Pancreas (tissue), 10 donors: ENCODE measurements at places on chromosomes 4 and X.

DNA sequence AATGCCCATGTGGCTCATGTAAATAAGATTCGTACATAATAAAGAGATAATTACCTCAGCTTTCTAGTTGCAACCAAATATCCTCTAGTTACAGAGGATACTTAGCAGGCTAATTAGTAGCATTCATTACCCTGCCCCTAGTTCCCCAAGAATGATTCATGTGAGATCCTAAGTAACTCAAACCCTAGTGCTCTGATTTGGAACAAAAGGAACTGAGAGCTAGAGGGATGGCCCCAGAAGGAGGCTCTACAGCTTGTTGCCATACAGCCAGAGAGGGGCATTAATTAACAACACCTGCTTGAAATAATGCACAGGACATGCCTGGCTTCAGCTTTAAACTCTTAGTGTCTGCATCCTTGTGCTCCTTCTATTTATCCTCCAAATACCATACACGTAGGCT lies 32.6 kb upstream of the CBR4 start:
- H3K4me3 ChIP-seq = no peak overlapping the region
- H3K27ac ChIP-seq = no peak overlapping the region
- H3K4me1 ChIP-seq = peaks cover 5% of the 10 kb centered on the region
- H3K36me3 ChIP-seq = no peaks in the 10 kb centered on the region
- DNase-seq = no peak

GRCh38 chr4:174211622-174212044 lies 71.8 kb downstream of the FBXO8 start:
- H3K4me1 ChIP-seq = no peaks in the 10 kb centered on the region
- H3K36me3 ChIP-seq = no peaks in the 10 kb centered on the region
- no peak for DNase-seq
- no peak overlapping the region for H3K4me3 ChIP-seq
- H3K27ac ChIP-seq = no peak overlapping the region

DNA sequence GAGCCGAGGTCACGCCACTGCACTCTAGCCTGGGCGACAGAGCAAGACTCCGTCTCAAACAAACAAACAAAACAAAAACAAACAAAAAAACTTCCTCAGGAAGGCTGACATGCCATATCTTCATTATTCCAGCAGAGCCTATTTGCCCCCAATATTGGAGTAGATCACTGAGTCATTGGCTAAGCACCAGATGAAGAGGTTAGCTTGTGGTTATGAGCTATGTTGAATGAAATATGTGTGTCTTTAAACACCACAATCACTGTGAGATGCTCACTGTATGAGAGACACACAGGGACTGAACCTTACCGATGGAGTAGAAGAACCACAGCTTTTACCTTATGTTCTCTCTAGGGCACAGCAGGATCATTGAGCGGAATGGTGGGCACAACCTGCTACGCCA lies 122.1 kb upstream of the EOLA2 start:
- no peak overlapping the region for H3K4me3 ChIP-seq
- H3K4me1 ChIP-seq = no peaks in the 10 kb centered on the region
- no peak for DNase-seq
- no peak overlapping the region for H3K27ac ChIP-seq
- no peaks in the 10 kb centered on the region for H3K27me3 ChIP-seq

DNA sequence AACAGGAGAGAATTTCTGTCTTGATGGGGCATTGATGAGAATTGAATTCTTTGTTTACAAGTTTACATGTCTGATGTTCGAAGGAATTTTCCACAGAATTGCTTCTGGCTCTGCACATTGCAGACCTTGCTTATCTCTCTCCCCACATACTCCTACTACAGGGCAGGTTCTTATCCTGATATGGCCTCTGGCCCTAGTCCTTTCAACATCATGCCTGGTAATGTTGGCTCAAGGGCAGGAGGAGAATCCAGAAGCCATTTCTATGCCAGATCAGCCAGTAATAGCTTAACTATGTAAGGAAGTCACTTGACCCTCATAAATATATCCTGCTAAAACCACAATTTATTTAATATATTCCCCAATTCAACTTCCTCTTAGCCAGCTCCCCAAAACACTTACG lies 24.3 kb upstream of the TSPAN5 start:
- H3K27ac ChIP-seq = no peak overlapping the region
- DNase-seq = no peak
- H3K4me3 ChIP-seq = no peak overlapping the region
- H3K27me3 ChIP-seq = no peaks in the 10 kb centered on the region
- H3K36me3 ChIP-seq = no peaks in the 10 kb centered on the region

GRCh38 chr4:163949976-163950601 lies 455.6 kb downstream of the TMA16 start:
- H3K36me3 ChIP-seq = no peaks in the 10 kb centered on the region
- no peak for DNase-seq
- H3K4me3 ChIP-seq = no peak overlapping the region
- H3K4me1 ChIP-seq = no peaks in the 10 kb centered on the region
- no peaks in the 10 kb centered on the region for H3K27me3 ChIP-seq
- H3K27ac ChIP-seq = no peak overlapping the region

DNA sequence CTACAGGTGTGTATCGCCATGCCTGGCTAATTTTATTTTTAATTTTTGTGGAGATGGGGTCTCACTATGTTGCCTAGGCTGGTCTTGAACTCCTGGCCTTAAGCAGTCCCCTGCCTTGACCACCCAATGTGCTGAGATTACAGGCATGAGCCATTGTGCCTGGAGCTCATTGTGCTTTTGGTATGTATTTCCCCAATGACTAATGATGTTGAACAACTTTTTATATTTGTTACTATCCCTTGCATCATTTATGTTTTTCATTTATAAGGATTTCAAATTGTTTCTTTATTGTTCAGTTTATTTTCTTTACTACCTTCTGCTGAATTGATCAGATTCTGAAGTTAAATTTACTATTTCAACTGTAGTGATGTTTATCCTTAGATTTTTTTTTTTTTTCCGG lies 199.7 kb downstream of the CEP135 start:
- H3K36me3 ChIP-seq = no peaks in the 10 kb centered on the region
- H3K27me3 ChIP-seq = no peaks in the 10 kb centered on the region
- H3K27ac ChIP-seq = no peak overlapping the region

DNA sequence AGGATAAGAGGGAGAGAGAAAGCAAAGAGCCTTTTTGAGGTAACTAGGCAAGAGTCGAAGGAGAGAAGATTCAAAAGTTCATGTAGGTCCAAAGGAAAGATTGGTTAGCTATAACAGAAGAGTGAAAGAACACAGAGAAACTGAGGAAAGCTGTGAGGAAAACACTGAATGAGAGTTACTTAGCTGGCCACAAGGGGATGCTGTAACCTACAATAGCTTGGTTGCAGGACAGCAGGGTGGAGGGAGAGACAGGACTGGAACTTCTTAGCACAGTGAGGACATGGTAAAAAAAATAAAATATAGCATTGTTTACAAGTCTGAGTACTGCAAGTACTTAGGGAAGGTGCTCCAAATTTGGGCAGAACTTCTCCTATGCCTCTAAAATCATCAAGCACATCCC lies 48.3 kb downstream of the RAI2 start:
- no peaks in the 10 kb centered on the region for H3K4me1 ChIP-seq
- DNase-seq = no peak
- H3K27ac ChIP-seq = no peak overlapping the region
- H3K36me3 ChIP-seq = no peaks in the 10 kb centered on the region
- H3K4me3 ChIP-seq = no peak overlapping the region

- no peak overlapping the region for H3K27ac ChIP-seq
- H3K27me3 ChIP-seq = no peaks in the 10 kb centered on the region
- H3K4me3 ChIP-seq = no peak overlapping the region
- no peak for DNase-seq
Measured at GRCh38 chrX:150163956-150164726, 199.0 kb upstream of the MAMLD1 start.

- no peak for DNase-seq
- no peak overlapping the region for H3K4me3 ChIP-seq
- no peak overlapping the region for H3K27ac ChIP-seq
- no peaks in the 10 kb centered on the region for H3K36me3 ChIP-seq
Measured at GRCh38 chrX:123807835-123808416, 51.9 kb upstream of the XIAP start.

- no peaks in the 10 kb centered on the region for H3K27me3 ChIP-seq
- no peaks in the 10 kb centered on the region for H3K4me1 ChIP-seq
- peak; percentile 64 for DNase-seq
- H3K4me3 ChIP-seq = peak overlapping the region; percentile 81
- peak overlapping the region; percentile 97 for H3K27ac ChIP-seq
Measured at GRCh38 chr4:128812442-128813235, 3.1 kb downstream of the JADE1 start.

GRCh38 chr4:173504181-173504503 lies 25.9 kb downstream of the HAND2 start:
- H3K27ac ChIP-seq = no peak overlapping the region
- H3K27me3 ChIP-seq = no peaks in the 10 kb centered on the region
- H3K36me3 ChIP-seq = no peaks in the 10 kb centered on the region
- no peak for DNase-seq
- H3K4me1 ChIP-seq = no peaks in the 10 kb centered on the region
- H3K4me3 ChIP-seq = no peak overlapping the region

DNA sequence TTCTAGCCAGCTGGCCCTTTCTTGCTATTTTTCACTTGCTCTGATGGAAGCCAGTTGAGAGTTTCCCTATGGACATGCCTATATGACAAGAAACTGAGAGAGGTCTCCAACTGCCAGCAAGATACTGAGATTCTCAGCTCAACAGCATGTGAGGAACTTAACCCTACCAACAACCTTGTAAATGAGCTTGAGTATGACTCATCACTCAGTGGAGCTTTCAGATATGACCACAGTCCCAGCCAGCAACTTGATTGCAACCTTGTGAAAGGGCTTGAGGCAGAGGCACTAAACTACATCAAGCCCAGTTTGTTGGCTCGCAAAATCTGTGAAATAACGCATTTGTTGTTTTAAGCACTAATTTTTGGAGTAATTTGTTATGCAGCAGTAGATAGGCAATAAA lies 175.8 kb downstream of the COMMD8 start:
- DNase-seq = no peak
- H3K27ac ChIP-seq = no peak overlapping the region
- H3K4me1 ChIP-seq = no peaks in the 10 kb centered on the region
- H3K4me3 ChIP-seq = no peak overlapping the region
- no peaks in the 10 kb centered on the region for H3K36me3 ChIP-seq

DNA sequence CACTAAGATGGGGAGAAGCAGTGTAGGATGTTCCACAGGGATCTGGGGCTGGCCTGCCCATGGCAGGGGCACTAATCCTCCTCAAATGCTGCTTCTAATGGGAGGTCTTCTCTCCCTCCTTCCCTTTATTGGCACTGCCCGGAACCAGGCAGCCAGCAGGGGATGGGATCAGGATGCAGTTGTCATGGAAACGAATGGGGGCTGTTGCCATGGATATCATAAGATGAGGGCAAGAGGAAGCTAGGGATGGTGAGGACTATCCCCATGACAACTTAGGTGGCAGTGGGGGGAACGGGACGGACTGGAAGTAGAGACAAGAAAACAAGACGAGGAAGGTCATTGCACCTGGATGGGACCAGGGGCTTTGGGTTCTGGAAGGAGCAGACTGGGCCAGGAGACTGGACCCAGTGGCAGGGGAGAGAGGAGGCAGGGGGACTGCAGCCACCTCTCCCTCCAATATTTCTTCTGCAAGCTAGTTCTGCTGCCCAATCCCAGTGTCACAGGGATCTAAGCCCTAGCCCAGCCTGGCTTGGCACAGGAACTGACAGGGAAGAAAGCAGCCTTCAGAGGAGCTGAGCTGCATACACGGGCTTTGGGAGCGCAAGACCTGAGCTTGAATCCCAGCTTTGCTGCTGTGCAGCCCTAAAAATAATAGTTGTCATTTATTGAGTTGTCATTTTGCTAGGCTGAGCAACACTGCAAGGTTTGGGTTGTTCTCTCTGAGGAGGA lies 19.0 kb downstream of the IQSEC2 start:
- H3K4me3 ChIP-seq = no peak overlapping the region
- H3K27me3 ChIP-seq = no peaks in the 10 kb centered on the region
- DNase-seq = no peak
- no peak overlapping the region for H3K27ac ChIP-seq
- H3K36me3 ChIP-seq = no peaks in the 10 kb centered on the region
- no peaks in the 10 kb centered on the region for H3K4me1 ChIP-seq

GRCh38 chr4:95417531-95417930 lies 131.2 kb downstream of the UNC5C start:
- H3K4me3 ChIP-seq = no peak overlapping the region
- H3K4me1 ChIP-seq = no peaks in the 10 kb centered on the region
- no peak overlapping the region for H3K27ac ChIP-seq
- H3K27me3 ChIP-seq = no peaks in the 10 kb centered on the region

DNA sequence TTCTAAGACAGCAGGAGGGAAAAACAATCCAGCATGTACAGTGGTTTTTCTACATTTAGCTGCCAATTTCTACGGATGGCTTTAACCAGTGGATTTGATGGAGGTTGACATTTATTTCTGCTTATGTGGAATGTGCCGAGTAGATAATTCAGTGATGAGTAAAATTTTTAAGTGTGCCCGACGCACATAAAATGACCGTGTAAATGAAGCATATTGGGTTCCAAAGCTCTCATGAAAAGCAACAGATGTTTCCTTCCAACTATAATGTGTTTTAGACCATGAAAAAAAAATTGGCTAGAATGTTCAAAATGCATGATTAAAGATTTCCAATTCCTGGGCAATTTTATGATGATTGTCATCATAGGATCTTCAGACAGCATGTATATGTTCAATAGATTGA lies 14.1 kb downstream of the INPP4B start:
- no peak overlapping the region for H3K4me3 ChIP-seq
- no peaks in the 10 kb centered on the region for H3K27me3 ChIP-seq
- no peaks in the 10 kb centered on the region for H3K4me1 ChIP-seq
- H3K27ac ChIP-seq = no peak overlapping the region
- H3K36me3 ChIP-seq = no peaks in the 10 kb centered on the region
- DNase-seq = no peak

DNA sequence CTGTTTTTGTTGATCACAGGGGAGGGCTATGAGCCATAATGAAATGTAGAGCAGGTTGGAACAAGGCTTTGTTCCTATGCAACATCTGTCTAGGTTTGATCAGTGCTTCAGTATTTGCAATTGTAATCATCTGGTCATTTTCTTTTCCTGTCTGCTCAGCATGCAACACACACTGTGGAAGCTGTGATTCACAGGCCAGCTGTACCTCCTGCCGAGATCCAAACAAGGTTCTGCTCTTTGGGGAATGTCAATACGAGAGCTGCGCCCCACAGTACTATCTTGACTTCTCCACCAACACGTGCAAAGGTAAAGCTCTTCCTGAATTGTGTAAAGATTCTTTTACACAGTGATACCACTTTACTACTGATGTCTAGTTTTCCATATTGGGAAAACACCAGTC lies 181.9 kb upstream of the ANXA3 start:
- no peaks in the 10 kb centered on the region for H3K36me3 ChIP-seq
- DNase-seq = no peak
- no peaks in the 10 kb centered on the region for H3K27me3 ChIP-seq
- H3K27ac ChIP-seq = peak overlapping the region; percentile 12
- no peak overlapping the region for H3K4me3 ChIP-seq

DNA sequence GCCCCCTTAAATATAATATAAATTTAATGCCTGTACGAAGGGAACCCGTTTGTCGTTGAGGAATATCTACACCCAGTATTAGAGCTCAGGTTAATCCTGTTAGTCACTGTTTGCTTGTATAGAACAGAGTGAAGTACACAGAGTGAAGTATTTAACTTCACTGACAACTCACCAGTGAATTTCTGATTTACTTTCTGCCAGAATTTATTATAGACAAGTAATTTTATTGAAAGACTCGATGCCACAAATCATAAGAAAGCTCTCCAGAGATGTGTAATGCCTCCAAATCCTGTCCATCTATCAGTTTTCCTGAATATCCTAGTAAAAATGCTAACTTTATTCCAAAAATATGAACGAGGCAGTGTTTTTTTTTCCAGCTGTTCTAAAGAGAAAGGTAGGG lies 1.6 kb downstream of the GAB1 start:
- no peaks in the 10 kb centered on the region for H3K36me3 ChIP-seq
- no peak overlapping the region for H3K27ac ChIP-seq
- H3K4me3 ChIP-seq = peak overlapping the region; percentile 78
- no peak for DNase-seq
- no peaks in the 10 kb centered on the region for H3K27me3 ChIP-seq
- peaks cover 3% of the 10 kb centered on the region for H3K4me1 ChIP-seq
